NCI-H748 treated with DMSO at 0.1 percent for 48 hours (cell line): ENCODE measurements at places on chromosomes 12 and 14.

DNA sequence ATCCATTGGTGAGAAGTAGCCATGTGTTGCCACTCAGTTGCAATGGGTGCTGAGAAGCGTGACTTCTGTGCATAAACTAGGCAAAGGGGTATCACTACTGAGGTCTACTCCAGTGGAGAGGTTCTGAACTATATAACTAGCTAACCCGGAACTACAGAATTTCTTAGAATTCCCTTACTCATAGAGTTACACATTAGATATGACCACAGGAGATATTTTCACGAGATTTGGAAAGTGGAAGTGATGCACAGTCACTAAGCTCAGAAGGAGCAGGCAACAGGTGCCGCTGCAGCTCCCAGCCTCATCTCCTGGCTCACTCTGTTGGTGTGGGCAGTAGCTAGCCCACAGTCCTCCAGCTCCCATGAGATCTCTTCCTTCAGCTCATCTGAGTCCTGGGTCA lies 136.6 kb downstream of the SSPN start:
- no peak for DNase-seq

DNA sequence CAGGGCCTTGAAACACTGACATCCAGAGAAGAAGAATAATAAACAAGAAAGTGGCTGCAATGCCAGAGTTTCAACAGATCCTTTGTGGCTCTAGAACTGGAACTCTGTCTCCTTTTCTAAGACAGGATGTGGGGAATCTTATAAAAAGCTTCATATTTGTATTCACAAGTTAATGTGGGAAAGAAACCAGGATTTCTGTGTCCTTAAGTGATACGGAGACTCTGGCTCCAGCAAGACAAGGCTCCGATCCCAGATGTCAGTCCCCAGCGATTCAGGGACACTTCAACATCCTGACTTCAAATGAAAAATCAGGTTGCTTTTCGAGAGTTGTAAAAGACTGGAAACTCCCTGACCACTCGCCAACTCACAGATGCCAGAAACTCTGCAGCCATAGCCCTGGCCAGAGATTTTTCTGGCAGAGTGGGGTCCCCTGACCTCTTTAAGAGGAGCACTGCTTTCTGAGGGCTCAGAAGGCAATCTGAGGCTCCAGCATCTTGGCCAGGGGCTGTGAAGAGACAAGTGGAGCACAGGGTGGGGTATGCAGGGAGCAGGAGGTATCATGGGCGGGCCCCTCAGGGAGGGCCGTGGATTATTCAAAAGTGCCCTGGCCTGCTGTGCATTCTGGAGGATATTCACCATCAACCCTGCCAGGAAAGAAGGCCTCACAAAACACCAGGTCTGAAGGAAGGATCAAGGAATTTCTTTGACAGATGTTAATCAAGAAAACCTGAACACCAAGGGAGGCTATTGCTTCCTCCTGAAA lies 53.3 kb downstream of the TMX1 start:
- DNase-seq: no peak

DNA sequence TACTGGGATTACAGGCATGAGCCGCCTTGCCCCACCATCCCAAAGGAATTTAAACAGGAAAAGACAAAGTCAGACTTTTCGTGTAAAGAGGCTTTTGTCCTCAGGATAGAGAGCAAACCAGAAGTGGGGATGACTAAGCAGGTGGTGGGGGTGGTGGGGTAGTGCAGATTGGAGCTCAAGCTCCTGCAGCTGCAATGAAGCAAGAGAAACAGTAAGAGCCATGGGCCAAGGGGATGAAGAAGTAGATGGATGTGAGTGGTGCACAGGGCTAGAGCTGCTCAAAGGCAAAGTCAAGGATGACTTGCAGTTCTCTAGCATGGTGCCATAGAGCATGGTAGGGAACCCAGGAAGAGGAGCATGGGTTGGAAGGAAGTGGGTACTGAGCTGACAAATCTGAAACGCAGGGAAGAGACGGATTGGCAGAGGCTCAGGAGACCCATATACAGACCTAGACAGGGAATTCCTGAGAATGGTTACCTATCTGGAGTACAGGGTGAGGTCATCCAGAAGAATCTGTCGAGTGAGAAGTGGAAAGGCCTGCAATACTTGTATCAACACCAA lies 11.4 kb upstream of the RNF34 start:
- DNase-seq: no peak

DNA sequence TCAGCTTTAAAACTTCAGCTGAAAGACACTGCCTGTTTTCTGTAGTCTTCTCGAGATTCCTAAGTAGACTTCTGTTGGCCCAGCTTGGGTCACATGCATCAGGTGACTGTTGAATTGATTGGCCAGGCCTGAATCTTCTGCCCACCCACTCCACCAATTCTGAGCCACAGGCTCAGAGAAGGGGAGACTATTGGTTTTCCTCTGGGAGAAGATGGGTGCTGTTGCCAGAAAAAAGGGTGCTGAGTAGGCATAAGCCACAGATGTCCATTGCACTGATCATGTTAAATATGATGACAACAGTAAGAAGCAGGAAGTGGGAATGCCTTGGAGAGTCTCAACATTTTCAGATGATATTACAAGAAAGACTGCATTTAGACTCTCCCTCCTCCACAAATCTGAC lies 6.8 kb upstream of the SPTLC2 start:
- no peak for DNase-seq

- no peak for DNase-seq
These were observed 21.0 kb downstream of the CHST11 start for GRCh38 chr12:104477510-104478390.

DNA sequence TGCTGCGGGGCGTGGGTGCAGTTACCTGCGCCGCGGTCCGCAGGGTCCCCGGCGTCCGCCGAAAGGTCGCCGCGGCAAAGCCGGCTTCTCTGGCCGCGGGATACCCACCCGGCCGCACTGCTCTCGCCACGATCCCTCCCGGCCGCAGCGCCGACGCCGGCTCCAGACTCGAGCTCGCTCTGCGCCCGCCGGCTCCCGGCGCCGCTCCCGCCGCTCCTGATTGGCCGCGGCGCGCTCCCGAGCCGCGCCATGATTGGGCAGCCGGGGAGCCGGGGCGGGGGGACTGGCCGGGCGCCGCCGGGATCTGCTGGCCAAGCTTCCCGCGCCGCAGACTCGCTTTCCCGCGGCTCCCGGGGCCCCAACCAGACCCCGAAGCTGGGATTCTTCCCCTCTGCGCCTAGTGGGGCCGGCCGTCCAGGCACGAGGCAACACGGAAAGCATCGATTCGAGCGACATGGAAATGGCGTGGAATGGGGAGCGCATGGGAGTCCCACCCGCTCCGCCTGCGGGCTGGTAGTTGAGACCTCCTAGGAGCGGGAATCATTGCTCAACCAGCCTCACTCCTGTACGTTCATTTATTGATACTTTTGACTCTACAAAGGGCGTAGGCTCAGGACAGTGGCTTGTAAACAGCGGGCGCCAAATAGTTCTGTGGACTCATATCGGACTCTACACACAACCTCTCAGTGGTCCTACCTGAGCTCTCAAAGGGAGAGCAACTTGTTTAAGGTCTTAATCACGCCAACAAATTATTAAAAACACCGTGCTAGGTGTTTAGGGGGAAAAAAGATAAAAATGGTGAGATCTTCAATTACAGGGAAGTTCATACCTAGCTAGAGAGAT lies 36.4 kb upstream of the STON2 start:
- peak; percentile 80 for DNase-seq

- DNase-seq: no peak
These were observed 173.0 kb downstream of the EMP1 start for GRCh38 chr12:13369474-13370056.
